M059J (cell line): ENCODE measurements at places on chromosomes 12 and 14. TPM values are rescaled to one million over a fixed set of nuclear protein-coding genes. Genes with fewer than 3 reads are reported as not detected.

The LRFN5 gene
- 0.05 TPM in 1 of 2 replicates, not detected in the other for total RNA-seq

The KIF5A gene
- total RNA-seq: 0.30 and 0.37 TPM in 2 replicates

- DNase-seq: no peak
These were observed 37.6 kb downstream of the SVOP start for GRCh38 chr12:108983227-108983626.

GRCh38 chr14:100129161-100129589, 30.3 kb downstream of the DEGS2 start:
- DNase-seq: no peak

DNA sequence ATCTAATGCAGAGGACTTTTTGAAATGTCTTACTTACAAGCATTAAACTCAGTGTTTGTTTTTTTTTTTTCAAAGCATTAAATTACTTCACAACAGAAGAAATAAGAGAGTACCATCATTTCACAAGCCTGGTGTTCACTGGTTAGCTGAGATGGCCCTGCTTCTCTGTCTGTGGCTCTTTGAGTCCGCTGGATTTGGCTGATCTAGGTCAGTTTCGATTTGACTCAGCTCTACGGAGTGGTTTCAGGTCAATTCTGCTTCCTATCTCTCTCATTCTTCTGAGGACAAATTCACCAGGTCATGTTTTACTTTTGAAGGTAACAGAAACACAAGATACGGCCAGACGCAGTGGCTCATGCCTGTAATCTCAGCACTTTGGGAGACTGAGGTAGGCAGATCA, 1066.1 kb downstream of the FLRT2 start:
- no peak for DNase-seq

DNA sequence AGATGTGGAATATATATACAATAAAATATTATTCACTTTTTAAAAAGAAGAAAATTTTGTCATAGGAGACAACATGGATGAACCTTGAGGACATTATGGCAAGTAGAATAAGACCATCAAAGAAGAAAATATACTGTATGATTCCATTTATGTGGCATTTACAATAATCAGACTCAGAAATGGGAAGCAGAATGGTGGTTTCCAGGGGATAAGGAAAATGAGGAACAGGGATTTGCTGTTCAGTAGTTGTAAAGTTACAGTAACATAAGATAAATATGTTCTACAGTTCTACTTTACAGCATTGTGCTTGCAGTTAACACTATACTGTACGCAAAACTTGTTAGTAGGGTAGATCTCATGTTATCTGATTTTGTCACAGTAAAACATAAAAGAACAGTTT, 1271.0 kb downstream of the LRFN5 start:
- DNase-seq: no peak

DNA sequence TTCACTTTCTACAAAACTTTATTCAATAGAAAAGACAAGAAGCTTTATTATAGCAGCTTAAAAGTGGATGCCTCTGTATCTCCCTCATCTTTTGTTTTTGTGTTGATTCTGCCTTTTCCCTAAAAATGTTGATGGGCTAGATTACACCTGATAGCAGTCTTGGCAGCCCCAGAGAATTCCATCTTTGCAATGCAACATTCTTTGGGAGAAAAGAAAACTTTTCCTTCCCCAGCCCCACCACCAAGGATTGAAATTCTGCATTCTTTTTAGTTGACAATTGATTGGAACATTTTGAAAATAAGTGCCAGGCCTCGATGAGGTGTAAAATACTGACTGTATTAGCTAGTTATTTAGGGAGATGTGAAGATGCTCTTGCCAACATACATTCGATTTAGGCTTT, 306.8 kb upstream of the G2E3 start:
- DNase-seq: no peak

GRCh38 chr12:131826097-131826928, 1.9 kb upstream of the MMP17 start:
- no peak for DNase-seq

- no peak for DNase-seq
These were observed 52.2 kb upstream of the PLBD1 start for GRCh38 chr12:14619741-14620501.

- DNase-seq: no peak
These were observed 22.4 kb downstream of the ATF7 start for GRCh38 chr12:53603804-53604203.
